ENCODE measurements at places on chromosomes 12 and 14.

DNA sequence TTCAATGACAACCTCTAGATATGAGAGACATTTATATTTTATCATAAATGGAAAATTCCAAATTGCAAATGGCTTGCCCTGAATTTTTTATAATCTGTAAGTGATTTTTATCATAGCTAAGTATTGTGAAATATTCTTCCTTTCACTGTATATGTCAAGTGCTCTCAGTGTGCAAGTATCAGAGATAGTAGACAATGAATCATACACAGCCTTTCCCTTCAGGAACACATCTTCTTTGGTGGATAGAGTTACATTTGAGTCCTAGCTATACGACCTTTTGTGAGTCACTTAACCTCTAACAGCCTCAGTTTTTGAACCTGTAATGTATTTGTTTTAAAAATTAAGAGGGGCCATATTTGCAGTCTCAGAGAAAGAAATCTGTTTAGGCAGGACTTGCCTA is 350.7 kb upstream of the SEL1L start:
- no peak for DNase-seq

DNA sequence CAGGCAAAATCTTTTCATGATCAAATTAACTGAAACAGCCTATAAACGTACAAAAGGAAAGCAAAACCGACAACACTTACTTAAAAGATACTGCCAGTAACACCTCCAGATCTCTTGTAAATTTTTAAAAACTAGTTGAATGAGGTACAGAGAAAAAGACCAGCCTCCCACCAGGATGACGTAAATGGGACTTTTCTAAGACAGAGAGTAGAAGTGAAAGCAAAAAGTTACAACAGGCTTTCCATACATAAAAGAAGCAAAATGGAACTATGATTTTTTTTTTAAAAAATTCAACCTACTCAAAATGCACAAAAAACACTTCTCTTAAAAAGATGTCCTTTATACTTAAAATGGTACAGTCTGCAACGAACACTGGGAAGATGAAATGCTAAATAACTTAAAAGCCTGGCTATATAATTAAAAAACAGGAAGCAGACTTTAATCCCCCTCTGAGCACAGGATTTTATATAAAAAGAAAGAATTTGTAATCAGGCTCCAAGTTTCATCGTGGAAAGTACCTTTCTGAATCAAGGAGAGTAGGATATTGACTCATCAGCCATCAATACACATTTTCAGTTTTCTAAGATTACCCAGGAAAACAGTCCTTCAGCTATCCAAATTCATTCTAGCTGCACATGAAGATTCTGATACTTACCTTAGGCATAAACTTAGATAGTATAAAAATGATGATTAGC is 14.2 kb upstream of the MYO1A start:
- DNase-seq = no peak

DNA sequence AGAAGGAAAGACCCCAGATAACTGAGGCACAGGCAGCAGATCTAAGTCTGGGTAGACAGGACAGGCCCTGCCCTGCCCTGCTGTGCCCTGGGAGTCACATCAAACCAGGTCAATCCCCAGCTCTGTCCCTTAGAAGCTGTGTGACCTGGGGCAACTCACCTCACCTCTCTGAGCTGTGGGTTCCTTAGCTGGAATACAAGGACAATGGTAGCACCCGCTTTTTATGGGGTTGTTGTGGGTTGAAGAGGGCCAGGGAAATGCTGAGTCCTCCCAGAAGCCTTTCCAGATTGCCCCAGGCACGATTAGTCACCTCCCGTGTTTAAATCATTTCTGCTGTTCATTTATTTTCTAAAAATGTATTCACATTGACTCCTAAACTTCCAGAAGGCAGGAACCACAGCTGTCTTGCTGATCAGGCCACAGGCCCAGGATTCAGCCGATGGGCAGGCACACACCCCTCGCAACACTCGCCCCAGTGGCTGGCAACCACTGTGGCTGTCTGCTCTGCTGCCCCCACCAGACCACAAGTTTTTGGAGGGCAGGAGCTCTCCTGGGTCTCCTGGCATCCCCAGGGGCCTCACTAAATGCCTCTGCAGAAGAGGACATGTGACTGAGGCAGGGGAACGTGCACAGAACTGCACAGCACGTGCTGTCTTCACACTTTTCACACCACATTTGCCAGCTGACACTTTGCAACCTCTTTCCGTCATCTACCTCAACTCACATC is 3.0 kb downstream of the SELPLG start:
- DNase-seq = no peak

GRCh38 chr12:94193168-94193567 is 44.8 kb downstream of the PLXNC1 start:
- no peak for DNase-seq

GRCh38 chr12:101566318-101566717 is 28.5 kb upstream of the MYBPC1 start:
- DNase-seq = no peak

GRCh38 chr12:1907652-1908611 is 10.5 kb downstream of the CACNA2D4 start:
- peak; percentile 78 for DNase-seq

GRCh38 chr12:13209436-13210235 is 13.1 kb downstream of the EMP1 start:
- no peak for DNase-seq

DNA sequence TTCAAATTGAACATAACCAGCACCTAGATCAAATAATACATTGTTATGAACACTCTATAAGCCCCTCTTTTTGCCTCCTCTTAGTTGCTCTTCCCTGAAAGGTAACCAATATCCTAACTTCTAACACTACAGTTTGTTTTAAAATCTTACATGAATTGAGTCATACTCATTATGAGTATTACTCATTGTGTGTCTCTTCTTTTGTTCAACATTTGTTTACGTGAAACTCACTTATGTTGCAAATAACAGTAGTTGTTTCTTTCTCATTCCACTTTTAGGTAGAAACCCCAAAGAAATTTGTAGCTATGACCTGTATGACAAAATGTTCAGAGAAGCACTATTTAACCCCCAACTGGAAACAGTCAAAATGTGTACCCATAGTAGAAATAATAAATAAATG is 6.6 kb downstream of the LRRC9 start:
- DNase-seq = no peak

GRCh38 chr12:104591257-104591885 is 134.6 kb downstream of the CHST11 start:
- no peak for DNase-seq

- DNase-seq = no peak
Observed at GRCh38 chr12:27711317-27711682, 668 bp downstream of the MRPS35 start.

GRCh38 chr14:59463787-59464485 is 1.2 kb downstream of the GPR135 start:
- no peak for DNase-seq

GRCh38 chr14:89990218-89990617 is 34.5 kb downstream of the TDP1 start:
- no peak for DNase-seq

DNA sequence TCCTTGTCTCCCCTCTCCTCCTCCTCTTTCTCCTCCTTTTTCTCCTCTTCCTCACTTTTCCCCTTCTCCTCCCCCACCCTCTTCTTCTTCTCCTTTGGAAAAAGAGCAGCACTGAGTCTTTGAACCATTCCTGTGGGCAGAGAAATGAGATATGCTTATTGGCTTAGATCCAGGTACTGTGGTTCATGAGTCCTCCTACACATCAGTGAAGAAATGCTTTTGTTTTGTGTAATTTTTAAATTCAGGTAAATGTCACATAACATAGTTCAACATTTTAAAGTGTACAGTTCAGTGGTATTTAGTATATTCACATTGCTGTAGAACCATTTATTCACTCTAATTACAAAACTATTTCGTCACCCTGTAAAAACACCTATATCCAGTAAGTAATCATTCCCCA is 402.1 kb downstream of the AACS start:
- no peak for DNase-seq

DNA sequence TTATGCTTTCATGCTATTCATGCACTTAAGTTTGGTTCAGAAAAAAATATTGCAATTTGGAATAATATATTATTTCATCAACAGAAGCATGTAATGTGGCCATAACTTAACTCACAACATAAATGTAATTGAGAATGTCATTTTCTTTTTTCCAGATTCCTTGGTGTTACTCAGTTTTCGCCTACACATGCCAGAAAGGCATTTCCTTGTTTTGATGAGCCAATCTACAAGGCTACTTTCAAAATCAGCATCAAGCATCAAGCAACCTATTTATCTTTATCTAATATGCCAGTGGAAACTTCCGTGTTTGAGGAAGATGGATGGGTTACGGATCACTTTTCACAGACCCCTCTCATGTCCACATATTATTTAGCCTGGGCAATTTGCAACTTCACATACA is 14.4 kb downstream of the TRHDE start:
- DNase-seq = no peak

DNA sequence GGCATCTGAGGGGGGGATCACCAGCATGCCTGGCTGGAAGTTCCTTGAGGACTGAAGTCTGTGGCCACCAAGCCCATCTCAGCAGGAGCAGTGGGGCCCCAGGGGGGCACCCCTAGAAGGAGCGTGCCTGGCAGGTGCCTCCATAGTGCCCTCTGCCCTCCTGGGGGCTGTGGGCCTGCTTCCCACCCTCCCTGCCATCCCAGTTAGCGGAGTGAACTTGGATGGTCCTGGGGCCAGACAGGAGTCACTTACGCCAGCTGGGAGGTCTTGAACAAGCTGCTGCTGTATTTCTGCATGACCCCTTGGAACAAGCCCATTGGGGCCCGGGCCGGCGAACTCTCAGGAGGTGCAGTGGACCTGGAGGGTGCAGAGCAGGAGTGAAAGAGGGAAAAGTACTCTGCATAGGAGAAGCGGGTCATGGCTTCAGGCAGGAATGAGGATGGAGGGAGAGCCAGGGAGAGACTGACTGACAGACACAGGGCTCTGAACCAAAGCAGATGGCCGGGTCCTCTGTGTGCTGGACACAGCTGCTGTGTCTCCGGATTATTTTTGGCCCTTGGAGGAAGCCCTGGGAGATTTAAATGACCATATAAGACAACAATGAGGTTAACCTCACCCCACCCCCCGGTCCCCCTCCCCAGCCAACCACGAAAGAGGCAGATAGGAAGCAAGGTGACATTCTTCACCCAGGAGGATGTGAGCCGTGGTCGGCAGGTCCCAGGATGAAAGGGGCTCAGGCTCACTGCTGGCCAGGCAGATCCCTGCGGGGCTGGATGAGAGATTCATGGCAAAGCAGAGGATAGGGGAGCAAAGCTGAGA is 19.6 kb downstream of the ASB2 start:
- DNase-seq = no peak

DNA sequence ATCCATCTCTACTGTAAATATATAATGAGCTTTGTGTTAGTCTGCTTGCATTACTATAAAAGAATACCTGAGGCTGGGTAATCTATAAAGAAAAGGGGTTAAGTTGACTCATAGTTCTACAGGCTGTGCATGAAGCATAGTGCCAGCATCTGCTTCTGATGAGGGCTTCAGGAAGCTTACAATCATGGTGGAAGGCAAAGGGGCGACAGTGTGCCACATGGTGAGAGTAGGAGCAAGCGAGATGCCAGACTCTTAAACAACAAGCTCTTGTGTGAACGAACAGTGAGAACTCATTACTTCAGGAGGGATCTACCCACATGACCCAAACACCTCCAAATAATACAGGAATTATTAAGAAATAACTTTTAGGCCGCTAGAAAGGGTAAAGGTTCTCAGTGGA is 28.1 kb downstream of the APOBEC1 start:
- no peak for DNase-seq

DNA sequence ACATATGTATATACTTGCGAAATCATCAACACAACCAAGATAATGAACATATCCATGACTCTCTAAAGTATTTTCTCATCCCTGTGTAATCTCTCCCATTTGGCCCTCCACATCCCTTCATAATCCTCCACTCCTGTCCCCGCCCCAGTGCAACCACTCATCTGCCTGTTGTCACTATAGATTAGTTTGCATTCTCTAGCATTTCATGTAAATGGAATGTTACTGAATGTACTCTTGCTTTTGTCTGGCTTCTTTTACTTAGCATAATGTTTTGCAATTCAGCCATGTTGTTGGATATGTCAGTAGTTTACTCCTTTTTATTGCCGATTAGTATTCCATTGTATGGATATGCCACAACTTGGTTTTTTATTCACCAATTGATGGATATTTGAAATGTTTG is 99.1 kb downstream of the BICD1 start:
- DNase-seq = no peak

DNA sequence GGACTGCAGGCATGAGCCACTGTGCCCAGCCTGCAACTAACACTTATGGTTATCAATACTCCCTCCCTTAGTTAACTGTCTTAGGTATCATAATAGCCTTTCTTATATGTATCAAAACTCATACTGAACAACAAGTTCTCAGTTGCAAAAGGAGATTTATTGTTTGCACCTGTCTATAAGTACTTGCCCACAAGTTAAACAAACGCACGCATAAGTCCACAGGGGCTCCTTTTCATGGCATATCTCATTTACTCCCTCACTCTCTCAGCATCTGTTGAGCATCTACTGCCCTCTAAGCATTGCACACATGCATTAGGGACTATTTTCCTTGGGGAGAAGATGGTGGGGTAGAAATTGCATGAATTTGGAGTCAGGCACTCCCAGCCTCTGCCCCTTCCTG is 46.7 kb upstream of the CORO1C start:
- no peak for DNase-seq

- no peak for DNase-seq
Observed at GRCh38 chr12:41293011-41293410, 104.9 kb downstream of the PDZRN4 start.

GRCh38 chr12:67025543-67026114 is 243.5 kb upstream of the CAND1 start:
- DNase-seq = no peak

DNA sequence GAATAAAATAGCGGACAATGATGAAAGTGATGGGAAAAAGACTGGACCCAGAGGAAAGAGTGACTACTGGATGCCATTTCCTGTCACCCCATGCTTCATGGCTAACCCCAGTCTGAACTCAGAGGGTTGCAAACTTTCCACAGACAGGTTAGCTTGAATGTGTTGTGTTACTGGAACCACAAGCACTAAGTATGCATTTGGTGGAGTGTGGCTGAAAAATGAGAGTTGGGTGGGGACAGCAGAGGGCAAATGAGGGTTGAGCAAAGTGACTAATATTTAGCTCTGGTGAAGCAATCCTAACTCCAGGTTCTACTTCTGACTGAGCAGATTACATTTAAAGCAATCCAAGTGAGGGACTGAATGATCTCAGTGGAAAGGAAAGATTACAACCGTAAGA is 1.6 kb downstream of the SLC16A7 start:
- DNase-seq = peak; percentile 93

DNA sequence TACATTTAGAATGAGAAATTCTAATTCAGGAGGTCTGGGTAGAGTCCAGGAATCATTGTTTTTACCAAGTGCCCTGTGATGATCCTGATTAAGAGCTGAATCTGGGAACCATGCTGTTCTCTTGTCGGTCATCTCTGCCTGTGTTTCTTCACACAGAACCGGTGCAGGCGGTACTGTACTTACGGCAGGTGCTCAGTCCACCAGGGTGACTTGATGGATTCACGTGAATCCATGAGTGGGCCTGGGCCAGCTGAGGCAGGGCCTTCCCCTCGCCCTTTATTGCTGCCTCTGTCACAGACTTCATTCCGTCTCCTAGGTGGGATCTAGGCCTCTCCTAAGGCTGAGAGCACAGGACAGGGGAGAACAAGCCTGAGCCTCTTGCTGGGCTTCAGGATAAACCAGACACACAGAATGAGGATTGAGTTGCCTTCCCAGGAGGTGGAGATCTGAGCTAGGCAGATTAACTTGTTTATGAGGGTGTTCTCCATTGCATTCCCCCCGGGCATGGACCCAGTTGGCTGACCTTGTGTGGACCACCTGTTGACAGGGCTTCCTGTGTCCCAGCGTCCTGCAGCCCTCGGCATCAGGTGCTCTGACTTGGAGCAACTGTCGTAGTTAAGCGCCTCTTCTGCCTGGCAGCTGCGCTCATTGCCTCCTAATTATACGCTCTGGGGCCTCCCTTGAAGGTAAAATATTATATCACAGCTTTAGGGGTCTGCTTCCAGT is 42.1 kb downstream of the B4GALNT3 start:
- no peak for DNase-seq

Measured in esophagus muscularis mucosa (tissue), 4 donors.